Stimulated activated CD8-positive, alpha-beta memory T cell treated with anti-CD3 and anti-CD28 coated beads, Interleukin-15, amount 100 ng/mL, for 24 hours (primary cell): ENCODE measurements at places on chromosomes 1 and 21.

GRCh38 chr1:185385991-185386390, 68.9 kb upstream of the IVNS1ABP start:
- no peak for DNase-seq

DNA sequence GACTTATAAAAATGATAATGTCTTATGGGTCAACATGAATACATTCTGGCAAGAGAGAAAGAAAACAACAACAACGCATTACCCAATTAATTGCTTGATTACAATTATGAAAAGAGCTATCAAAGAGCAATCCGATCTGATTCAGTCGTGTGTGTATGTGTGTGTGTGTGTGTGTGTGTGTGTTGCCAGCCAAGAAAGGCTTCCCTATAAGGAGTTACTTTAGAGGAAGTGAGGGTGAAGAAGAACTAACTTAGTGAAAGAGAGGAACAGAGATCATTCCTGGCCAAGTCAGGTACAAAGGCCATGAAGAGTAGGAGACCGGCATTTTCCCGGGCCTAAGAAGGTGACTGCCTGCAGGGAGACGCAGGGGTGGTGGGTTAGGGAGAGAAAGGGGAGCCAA, 9.4 kb downstream of the TMEM35B start:
- DNase-seq, result no peak

DNA sequence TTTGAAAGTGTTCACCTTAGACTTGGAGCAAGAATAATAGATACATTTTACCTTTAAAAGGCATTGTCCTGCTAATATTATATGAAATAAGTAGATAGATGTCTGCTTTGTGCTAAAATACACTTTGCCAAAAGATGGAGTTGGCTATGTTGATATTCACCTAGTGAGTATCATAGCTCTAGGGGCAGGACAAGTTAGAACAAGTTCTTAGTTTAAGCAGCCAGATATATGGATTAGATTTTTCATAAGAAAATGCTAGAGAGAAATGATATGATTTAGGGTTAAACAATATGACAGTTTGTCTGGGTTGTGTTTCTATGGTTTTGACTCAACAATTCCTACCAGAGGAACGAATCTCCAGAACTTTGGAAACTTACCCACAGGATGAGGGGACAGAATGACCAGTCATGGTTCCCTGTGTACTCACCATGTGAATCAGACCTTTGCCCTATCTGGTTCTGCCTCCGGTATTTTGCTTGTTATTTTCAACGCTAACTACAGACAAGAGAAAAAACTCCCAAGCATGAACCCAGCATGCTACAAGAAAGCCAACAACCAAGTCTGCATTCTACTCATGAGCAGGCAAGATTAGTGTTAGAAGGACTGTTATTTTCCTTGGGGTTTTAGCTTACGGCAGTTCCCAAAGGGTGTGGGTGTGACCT, 1.7 kb downstream of the F5 start:
- no peak for DNase-seq

GRCh38 chr1:150561254-150561973, 12.2 kb downstream of the ADAMTSL4 start:
- DNase-seq, result no peak

DNA sequence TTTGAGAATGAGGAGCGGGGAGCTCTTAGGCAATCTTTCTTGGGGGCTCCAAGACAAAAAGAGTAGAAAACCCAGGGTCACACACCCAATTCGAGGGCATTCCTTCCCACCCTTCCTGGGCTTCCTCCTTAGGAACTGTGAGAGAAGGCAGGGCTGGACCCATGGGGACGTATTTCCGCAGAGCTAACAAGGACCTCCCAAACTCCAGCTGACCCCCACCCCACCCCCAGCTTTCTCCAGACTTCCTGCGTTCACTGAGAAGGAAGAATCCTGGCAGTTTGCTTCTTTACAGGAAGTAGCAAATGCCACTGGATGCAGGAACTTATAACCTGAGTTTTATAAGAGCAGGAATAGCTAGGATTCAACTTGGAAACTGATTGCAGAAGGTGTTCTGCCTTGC, 2.7 kb upstream of the LHX9 start:
- no peak for DNase-seq

DNA sequence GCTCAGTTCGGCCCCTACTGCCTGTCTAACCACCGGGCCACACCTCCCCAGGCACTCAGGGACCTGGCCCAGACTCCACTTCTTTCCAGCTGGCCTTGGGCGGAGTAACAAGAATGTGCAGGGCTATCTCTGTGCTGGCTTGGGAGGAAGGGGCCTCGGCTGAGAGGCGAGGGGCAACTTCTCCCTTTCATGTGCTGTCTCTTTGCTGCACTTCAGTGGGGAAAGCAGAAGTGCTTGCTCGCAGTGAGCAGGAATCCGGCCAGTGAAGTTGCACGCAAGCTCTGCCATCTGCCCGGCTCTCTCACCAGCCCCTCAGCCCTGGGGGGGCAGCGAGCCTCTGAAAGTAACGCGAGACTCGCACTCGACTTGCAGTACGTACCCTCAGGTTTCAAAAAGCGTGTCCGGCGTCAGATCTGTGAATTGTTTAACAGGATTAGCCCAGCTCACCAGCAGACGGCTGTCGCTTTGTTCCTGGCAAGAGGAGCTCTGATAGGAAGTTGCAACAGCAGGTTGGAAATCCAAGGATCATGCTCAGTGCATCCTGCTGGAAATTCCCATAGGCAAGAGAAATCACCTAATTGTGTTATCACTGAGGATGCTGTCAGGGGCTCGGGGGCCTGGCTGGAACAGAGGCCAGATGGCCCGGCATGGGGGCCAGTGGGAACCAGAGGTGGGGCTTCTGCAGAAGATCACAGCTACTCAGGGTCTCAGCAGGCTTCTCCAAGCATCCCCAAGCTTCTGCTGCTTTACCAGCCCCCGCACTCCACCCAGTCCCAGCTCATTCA, 221.1 kb downstream of the NPHP4 start:
- DNase-seq, result no peak

DNA sequence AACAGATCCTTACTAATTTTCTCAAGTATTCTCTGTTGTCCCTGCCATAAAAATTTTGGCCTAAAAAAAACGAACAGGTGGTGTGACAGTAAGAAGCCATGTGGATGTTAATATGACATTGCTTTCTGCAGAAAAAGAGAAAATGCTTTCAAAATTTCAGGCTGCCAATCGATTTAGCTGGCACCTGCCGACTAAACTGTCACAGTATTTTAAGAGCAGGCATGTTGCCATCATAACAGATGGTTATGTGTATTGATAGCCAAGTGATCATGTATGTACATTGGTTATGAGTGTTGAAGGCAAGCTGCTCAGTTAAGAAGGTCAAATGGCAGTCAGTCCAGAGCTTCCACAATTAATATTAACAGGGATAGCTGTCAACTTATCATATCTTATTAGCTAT, 1017.0 kb downstream of the MRPL39 start:
- DNase-seq, result no peak
